CD4-positive, alpha-beta T cell treated with Interleukin-6 at 100 ng/mL for 8 hours (primary cell): ENCODE measurements at places on chromosomes 3 and 15.

- DNase-seq, result no peak
Observed at GRCh38 chr15:71125831-71126450, 10.7 kb downstream of the THSD4 start.

DNA sequence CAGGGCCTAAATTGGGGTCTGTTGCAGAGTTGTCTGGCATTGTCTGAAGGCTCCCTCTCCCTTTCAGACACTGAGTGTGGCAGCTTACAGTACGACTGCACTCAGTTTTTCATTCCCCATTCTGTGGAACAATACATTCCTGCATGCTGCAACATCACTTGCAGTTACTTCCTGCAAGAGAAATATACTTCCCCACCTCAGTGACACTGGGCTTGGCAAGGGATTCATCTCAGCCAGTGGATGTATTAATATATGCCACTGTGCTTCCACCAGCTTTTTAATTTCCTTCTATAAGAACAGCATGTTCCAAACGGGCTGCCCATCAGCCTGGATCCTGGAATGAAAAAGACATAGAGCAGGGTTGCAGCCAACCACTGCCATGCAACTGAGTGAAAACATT, 23.1 kb downstream of the B3GALNT1 start:
- DNase-seq, result no peak

GRCh38 chr3:58074116-58074715, 66.0 kb downstream of the FLNB start:
- no peak for DNase-seq

DNA sequence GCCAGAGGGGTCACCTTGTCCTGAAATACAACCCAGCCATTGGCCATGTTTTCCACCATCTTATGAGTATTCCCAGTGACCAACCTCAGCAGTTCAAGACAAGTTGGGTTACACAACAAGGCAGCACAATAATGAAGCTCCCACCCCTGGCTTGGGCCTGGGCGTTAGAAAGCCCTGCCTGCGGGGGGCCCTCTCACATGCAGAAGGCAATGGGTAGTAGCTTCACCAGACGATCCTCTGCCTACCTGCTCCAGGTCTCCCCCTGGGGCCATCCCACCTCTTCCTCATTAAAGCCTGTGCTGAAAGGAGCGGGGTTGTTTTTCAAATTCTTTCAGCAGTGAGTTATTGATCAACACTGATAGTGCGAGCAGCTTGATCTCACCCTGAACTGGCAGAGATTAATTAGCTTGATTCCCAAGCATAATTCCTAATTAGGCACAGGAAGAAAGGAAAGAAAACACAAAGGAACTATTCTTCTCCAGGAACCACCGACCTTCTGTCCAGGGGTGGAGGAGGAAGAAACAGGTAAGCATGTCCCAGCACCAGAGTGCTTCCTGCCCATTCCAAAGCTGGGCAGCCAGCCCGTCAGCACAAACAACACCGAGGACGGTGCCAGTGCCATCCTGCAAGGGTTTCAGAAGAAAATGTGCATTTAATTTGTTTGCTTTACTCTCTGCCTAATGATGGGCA, 79.7 kb upstream of the CGNL1 start:
- no peak for DNase-seq

DNA sequence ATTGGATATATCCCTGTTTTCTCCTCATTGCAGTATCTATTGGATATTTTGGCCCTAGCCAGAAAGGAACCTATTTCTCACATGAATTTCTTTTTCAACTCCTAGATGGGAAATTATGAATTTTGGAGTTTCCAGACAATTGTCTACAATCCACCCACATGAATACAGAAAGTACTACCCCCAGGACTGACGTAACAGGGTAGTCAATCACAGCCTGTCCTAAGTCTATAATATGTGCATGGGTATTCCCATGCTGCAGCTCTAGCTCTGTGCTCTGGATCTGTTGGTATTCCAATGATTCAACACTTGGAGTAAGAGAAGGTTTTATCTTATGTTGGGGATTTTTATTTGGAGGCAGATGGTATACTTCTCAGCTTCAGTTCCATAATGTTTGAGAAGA, 393.1 kb upstream of the ARRDC4 start:
- no peak for DNase-seq

DNA sequence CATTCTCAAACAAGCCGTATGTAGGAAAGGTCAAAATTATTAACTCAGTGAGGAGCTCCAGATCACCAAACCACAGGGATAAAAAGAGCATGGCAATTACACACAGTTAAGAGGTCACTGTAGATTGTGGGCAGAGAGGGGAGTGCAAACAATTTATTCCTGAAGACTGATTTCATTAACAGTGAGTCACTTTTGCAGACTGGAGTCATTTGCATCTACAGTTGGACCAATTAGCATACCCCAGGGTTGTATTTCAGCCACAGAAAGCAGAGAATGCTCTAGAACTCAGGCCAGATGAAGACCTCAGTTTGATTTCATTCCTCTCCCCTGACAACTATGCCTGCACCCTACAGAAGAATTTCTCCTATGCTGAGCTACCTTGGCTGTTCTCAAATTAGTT, 40.1 kb downstream of the SETMAR start:
- DNase-seq, result no peak

- DNase-seq, result no peak
Observed at GRCh38 chr3:4664412-4664811, 171.3 kb downstream of the ITPR1 start.

- no peak for DNase-seq
Observed at GRCh38 chr3:123635717-123636116, 50.9 kb upstream of the HACD2 start.

DNA sequence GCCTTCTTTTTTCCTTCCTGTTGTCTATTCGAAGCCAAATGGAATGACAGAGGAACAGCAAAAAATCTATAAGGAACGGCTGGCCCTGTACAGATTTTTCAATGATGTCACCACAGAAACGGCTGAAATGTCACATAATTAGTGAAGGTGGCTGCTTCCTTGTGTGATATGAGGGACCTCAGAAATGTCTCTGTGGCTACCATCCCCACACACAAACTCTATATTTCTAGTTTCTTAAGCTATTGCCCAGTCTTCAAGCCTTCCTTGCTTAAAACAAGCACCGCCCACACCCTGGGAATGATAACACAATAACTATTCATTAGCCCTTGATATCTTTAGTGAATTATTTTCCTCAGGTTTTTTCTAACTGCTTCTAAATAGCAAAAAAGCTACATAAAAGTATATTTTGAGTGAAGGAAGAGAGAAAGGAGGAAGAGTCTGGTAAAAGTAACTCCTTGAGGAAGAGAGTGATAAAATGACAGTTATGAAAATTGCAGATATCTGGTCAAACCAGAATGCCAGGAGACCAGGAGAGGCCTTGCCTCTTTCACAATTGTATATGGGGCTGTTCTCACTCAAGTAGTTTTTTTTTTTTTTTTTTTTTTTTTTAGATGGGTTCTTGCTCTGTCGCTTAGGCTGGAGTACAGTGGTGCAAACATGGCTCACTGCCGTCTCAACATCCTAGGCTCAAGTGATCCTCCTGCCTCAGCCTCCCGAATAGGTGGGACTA, 38.7 kb downstream of the FMN1 start:
- DNase-seq, result no peak

DNA sequence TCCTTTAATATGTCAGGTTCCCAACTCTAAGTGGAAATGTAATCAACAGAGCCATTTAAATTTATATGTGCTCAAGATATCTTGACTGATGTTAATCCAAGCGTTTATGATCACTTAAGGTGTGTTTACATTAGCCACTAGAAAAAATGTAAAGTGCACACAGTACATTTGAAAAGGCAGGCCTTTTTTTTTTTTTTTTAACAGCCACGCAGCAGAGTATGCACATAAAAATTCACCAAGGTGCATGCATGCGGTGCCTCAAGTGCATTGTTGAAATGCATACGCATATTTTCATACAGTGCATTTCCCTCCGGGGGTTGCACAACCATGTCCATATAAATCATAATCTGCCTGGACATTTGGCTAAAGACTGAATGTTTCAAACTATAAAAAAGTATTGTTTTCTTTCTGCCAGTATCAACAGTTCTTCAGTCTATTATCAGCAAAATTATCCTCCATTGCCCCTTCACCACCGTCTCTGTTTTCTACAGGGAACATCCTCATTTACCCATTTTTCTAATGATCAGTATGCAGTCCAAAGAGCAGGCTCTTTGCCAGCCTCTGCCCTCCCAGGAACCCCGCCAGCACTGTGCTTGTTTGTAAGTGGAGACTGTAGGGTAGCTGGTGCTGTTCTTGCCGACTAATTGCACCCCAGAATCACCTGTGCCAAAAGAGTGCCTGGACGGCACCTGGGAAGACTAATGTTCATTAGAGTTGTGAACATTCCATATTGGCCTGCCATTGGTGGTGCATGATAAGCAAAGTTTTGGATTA, 611.2 kb upstream of the CFAP20DC start:
- no peak for DNase-seq

GRCh38 chr3:124776856-124777255, 46.6 kb downstream of the UMPS start:
- DNase-seq, result no peak
